A549 (cell line): ENCODE measurements at places on chromosomes 1 and 21. TPM values are rescaled to one million over a fixed set of nuclear protein-coding genes. Genes with fewer than 3 reads are reported as not detected.
A peak's percentile ranks its signal among the peaks of the same experiment; 100 is the strongest.

- no peak for DNase-seq
These were observed 437.4 kb downstream of the NPHP4 start for GRCh38 chr1:5554784-5555183.

DNA sequence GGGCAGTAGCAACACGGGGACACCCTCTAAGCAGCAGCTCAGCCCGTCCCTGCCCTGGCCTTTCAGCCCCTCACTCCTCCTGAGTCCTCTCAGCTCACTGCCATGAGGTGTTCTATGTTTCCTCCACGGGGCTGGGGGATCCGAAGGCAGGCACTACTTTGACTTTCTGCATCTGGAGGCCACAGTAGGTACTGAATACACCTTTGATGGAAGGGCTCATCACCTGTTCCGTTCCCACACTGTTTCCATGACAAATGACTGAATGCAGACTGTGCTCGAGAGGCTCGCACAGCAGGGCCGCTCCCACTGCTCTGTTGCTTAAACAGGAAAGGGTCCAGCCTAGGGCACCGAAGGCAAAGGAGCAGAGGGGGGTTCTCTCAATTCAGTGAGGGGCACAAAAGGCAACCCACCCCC, 77.6 kb upstream of the DNAH14 start:
- no peak for DNase-seq

GRCh38 chr1:208212893-208213292, 31.3 kb downstream of the PLXNA2 start:
- no peak for DNase-seq

DNA sequence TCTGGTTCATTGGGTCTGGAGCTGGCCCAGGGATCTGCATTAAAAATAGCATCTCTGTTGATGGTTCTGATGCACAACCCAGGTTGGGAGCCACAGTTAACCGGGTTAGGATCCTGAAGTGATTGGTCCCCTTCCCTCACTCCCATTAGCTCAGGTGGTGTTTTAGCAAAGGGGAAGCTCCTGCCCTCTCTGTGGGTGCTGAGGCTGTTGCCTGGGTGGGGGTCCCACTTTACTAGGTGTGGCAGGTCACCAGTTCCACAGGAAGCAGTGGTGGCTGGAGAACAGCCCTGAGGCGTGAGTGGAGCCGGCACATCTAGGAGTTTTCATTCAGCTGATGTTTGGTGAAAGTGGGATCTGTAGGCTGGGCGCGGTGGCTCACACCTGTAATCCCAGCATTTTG, 86.5 kb downstream of the MAN1C1 start:
- no peak for DNase-seq

DNA sequence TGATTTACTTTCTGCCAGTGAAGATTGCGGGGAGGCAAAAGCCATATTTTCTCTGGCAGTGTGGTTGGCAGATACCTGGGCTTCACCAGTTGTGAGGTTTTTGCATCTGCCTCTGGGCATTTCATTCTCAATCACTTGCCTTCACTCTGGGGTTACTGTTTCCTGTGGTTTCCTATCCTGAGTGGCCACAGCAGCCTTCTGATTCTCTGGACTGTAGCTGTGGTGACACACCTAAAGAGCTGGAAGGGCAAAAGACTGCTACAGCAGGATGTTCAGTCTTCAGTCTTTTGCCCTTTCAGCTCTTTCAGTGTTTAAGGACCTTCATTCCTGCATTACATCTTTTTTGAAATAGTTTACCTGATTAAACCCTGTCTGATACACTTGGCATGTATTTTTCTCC, 50.5 kb upstream of the GPR52 start:
- DNase-seq, result no peak

GRCh38 chr1:209797978-209798639, 7.8 kb downstream of the IRF6 start:
- no peak for DNase-seq

- no peak for DNase-seq
These were observed 35.3 kb upstream of the CLIC4 start for GRCh38 chr1:24709791-24710441.

DNA sequence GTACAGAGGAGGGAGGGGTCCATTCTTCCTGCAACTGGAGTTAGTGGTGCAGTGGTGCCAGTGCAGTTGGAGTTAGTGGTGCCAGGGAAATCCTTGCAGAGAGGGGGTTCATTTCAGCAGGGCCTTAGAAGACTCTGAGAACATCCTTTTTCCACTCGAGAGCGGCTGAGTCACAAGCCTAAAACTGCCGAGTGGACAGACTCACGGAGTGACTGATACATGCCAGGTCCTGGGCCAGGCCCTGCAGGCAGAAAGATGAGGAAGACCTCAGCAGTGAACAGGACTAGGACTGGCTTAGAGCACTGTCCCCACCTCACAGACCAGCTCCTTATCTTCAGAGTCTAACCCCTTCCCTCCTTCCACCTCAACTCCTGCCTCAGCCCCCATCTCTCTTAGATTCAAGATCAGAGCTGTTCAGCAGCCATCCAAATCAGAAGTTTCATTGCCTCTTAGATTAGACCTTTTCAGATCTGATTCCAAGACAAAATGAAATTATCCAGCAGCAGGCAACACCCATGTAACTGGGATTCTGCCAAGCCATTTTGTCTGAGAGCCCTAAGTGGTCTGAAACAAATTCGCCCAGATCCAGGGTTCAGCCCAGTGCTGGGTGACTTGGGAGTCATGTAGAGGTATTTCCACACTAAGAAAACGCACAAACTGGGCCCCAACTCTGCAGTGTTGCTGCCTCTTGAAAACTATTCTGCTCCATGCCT, 12.7 kb upstream of the IKBKE start:
- no peak for DNase-seq

GRCh38 chr1:3604997-3605823, 6.1 kb downstream of the MEGF6 start:
- no peak for DNase-seq

DNA sequence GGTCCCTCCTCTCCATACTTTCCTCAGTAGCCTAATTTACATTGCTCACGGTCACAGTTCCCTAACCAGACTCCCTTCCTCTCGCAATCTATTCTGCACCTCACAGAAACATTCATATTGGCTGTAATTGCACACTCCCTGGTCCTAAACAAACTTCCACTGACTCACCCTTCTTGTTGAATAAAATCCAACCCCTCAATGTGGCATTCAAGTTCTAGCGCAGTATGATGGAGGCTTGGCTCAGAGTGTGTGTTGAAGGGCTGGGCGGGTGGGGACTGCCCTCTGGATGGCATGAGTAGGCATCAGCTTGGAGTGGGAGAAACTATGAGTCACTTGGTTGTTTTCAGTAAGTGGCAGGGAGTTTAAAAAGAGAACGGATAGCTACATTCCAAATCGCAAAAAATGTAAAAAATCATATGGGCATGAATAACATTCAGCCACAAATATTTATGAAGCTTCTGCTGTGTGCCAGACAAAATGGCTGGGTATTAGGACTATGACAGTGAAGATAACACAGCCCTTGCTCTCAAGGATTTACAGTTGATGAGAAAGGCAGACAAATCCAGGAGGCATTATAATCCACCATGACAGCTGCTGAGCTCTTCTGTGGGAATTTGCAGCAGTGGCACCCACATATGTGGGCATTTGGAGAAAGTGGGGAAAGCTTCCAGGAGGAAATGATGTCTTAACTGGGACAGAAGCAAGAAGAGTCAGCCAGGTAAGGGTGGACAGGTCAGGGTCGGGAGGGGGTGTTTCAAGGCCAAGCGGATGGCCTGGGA, 42.2 kb upstream of the LYST start:
- peak; percentile 67 for DNase-seq

DNA sequence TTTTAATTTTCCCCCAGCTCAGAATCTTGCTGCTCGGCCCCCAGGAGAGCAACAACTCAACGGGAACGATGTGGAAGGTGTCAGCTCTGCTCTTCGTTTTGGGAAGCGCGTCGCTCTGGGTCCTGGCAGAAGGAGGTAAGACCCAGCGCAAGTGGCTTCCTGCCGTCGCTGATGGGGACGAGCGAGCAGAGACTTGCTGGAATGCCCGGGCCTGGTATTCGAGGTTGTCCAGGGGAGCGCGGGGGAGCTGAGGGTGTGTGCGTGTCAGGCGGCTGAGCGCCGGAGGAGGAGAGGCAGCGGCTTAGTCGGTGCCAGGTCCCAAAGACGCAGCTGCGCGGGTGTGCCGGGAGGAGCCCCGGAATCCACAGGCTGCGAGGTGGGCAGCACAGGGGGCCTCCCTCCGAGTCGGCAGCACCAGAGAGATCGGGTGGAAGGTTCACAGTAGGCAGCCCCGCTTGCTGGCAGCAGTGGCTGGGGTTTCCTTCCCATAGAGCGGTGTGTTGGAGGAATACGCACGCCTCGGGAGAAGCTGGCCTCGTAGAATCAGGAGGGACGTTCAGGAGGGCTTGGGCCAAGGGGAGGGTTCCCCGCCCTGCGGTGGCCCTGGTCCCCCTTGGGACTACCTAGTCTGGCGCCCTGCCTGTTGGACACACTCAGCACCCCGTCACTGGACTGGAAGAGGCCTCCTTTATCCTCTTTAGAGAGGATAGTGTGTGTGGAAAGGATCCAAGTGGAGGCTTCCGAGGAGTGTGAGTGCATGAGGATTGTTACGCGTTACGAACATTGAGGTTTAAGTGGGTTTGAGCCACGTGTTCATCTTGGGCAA, 547 bp downstream of the PDPN start:
- no peak for DNase-seq

DNA sequence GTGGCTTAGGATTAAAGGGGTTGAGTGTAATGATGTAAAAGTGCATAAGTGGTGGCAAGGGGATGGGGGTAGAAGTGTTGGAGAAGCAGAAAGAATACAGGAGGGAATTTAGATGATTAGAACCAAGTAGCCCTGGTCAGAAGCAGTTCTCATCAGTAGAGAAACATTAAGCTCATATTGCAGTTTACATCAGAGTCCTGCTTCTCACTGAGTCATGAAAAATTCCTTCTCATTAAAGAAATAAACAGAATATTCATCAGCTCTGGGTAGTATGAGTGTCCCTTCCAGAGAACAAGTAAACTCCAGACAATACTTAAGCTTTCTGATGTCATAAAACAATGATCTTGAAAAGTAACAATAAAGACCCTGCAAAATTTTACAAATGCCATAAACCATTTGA, 36.5 kb downstream of the LRRIQ3 start:
- no peak for DNase-seq

- no peak for DNase-seq
These were observed 7.9 kb upstream of the SELENON start for GRCh38 chr1:25792115-25792514.

DNA sequence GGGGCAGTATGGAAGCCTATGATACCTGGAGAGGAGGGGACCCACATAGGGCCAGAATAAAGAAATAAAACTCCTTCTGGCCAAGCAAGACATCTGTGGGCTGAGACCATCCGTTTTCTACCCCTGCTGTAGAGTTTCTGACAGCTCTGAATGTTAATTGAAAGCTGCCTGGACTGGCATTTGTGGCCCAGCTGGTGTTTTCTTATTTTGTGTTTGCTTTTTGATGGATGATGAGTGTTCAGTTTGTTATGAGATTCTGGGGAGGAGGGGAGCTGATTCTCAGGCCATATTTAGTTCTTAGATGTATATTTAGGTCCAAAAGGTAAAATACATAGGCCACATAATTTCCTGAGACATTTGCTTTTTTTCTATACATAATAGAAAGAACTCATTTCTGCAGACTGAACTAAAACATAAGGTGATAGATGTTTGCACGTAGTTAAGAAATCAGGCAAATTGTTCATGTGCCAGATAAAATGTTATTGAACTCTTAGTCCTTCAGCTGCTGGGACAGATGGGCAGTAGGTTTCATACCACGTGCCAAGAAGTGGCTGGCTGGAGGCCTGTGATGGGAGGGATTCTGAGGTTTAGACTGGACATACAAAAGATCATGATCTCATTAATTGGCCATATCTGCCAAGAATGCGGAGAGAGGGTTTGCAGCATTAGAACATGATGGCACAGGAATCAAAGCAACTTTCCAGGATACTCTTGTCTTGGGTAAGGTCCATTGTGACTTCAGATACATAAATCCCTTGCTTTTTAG, 54.1 kb downstream of the DSCAM start:
- DNase-seq, result no peak

GRCh38 chr21:35324372-35325220, 275.5 kb upstream of the RUNX1 start:
- DNase-seq, result no peak

GRCh38 chr1:17265162-17265561, 16.3 kb downstream of the PADI3 start:
- DNase-seq, result no peak

DNA sequence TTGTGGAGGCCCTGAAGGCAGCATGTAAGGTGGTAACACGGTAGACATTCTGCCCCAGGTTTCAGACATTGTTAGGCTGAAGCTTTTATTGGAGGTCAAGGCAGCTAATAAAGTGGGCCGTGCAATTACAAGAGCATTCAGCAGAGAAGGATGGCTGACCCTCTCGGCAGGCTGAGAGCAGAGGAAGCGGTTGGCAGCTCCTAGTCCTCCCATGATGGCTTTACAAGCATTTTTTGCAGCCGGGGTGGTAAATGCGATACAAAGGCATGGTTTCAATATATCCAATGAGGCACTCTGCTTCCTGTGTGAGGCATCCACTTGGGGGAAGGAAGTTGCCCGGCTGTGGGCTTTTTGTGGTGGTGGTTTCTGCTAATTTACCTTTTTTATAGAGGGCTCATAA, 14.6 kb downstream of the KIF26B start:
- no peak for DNase-seq

- DNase-seq, result peak; percentile 22
These were observed 68.4 kb downstream of the USP24 start for GRCh38 chr1:55146781-55147180.

GRCh38 chr1:85245456-85245855, 14.0 kb downstream of the C1orf52 start:
- DNase-seq, result no peak

DNA sequence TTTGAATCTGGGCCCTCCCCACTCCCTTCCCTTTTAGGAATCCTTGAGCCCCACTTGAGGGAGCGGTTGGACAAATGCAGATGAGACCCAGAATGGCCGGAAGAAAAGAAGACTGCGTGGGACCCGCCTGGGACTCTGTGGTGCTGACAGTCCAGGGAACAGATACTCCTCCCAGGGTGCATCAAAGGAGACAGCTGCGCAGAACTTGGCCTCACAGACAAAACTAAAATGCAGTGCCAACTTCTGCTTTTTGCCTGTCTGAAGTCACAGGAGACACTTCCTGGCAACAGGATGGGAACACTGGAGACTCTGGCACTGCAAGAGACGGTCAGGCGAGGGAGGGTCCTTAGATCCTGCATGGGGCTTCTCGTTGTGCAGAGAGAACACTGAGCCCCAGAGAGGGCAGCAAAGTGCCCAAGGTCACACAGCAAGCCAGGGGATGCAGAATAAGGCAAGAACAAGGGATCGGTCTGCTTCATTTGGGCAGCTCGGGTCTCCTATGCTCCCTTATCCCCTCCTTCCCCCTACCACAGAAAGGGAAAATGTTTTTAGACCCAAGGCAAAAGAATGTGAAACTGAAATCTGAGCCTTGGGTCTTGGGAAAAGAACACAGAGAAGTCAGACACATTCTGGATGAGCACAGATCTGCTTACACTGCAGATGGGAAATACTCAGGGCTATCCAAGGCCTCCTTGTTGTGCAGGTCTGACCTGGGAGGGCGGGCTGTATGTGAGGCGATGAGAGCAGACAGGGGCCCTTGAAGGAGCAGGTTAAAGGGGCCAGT, 182.4 kb downstream of the TRABD2B start:
- DNase-seq, result no peak

The IL19 gene
- polyA plus RNA-seq, result not detected in 3 replicates

The ZRANB2 gene
- 41.7 to 50.0 TPM (median 47.9 TPM) in 3 replicates for polyA plus RNA-seq

The TCHHL1 gene
- not detected in 3 replicates for polyA plus RNA-seq

The LYPD8 gene
- 0.12 to 0.31 TPM (median 0.30 TPM) in 3 replicates for polyA plus RNA-seq

The TTC13 gene
- polyA plus RNA-seq, result 11.6 to 14.1 TPM (median 12.5 TPM) in 3 replicates

The RHBG gene
- 0.08 TPM in 1 of 3 replicates, not detected in the others for polyA plus RNA-seq

The HES2 gene
- polyA plus RNA-seq, result 0.75 to 1.3 TPM (median 0.79 TPM) in 3 replicates
